ENCODE measurements at places on chromosomes 13 and 19.
A peak's percentile ranks its signal among the peaks of the same experiment; 100 is the strongest.

- DNase-seq, result no peak
Observed at GRCh38 chr19:2802826-2803225, 16.8 kb upstream of the ZNF554 start.

- DNase-seq, result no peak
Observed at GRCh38 chr13:101452519-101453485, at the start of gene ITGBL1. TSS of gene ITGBL1 (plus strand) at chr13:101452675. CDS start at chr13:101452834, 159 bp downstream.

DNA sequence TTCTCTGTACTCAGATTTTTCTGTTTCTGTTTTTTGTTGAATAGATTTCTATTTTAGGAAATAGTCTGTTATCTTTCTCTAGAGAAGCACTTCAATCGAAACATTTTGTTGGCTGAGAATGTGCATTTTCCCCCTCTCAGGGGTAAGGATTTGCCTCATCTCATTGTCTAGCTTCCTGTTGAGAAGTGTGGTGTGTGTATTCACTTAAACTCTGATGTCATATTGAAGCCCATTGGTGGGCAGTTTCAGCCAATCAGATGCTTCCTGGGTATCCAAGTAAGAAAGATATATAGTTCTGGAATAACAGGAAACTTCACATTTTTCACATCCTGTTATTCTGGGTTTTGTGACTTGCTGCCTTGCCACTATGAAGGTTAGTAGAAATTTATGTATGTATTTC, 87.6 kb downstream of the ARHGEF7 start:
- no peak for DNase-seq

GRCh38 chr19:39825093-39825463, 8.9 kb downstream of the DYRK1B start:
- no peak for DNase-seq

DNA sequence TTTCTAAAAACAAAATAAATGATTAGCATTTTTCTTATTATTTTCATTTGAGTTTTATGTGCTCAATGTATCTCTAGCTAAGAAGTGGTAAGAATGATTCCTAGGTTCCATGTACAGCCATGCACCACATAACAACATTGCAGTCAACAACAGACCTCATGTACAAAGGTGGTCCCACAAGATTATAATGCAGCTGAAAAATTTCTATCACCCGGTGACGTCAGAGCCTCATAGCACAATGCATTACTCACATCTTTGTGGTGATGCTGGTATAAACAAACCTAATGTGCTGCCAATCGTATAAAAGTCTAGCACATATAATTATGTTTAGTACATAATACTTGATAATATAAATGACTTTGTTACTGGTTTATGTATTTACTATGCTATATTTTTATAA, 120.5 kb downstream of the SLC7A1 start:
- DNase-seq, result no peak

- no peak for DNase-seq
Observed at GRCh38 chr13:75705395-75705794, 69.3 kb downstream of the LMO7 start.

GRCh38 chr13:73365252-73365651, 306.4 kb downstream of the KLF5 start:
- DNase-seq, result no peak

DNA sequence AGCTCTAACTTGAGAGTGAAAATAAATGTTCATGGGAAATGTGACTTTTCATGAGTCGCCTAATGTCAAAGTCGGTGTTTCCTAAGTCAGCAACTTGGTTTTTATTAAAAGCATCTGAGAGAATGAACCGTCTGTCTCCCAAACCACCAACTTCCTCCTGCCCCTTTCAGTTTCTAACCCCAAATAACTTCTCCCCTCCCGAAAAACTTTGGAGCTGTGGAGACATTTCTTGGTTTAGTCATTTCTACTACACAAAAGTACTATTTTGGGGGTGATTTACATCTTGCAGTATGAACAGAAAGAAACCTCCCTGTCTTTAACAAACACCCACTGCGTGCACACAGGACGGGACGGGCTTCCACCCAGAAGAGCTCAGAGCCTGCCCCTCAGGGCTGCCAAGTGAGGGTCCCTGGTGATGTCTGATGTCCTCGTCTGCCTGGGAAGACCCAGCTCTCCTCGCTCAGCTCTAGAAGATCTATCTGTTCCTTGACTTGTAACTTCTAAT, 65.0 kb downstream of the RASA3 start:
- DNase-seq, result peak; percentile 54

- no peak for DNase-seq
Observed at GRCh38 chr13:27821566-27821965, 29.3 kb downstream of the GSX1 start.

GRCh38 chr19:38868551-38868950, 9.5 kb downstream of the RINL start:
- DNase-seq, result no peak

GRCh38 chr13:62920159-62920558, 1504.5 kb upstream of the PCDH20 start:
- no peak for DNase-seq

DNA sequence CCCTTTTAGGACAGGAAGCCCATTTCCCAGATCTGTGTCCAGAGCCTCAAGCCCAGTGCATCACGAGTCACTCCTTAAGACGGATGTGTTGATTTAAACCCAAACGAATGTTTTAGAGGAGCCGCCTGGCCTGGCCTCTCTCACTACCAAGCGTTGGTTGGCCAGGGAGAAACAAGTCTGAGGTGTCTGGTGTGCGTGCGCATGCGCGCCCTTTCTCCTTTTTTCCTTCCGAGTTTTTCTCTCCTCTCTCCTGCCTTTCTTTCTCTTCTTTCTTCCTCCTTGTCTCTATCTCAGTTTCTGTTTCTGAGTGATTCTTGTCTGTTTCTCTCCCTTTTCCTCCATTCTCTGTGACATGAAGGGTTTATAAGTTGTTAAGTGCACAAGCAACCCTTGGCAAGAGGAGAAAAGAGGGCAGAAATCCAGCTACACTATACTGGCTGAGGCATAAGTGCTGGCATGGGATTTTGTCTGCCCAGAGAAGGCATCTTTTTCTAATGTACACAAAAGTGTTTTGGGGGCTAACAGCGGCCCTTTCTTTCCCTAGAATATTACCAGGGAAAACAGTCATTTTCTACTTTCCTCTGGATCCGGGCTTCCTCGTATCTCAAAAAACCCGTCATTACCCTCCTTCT, 170.5 kb downstream of the DNAJC15 start:
- DNase-seq, result no peak

- no peak for DNase-seq
Observed at GRCh38 chr13:102563267-102563666, 33.5 kb upstream of the TPP2 start.

DNA sequence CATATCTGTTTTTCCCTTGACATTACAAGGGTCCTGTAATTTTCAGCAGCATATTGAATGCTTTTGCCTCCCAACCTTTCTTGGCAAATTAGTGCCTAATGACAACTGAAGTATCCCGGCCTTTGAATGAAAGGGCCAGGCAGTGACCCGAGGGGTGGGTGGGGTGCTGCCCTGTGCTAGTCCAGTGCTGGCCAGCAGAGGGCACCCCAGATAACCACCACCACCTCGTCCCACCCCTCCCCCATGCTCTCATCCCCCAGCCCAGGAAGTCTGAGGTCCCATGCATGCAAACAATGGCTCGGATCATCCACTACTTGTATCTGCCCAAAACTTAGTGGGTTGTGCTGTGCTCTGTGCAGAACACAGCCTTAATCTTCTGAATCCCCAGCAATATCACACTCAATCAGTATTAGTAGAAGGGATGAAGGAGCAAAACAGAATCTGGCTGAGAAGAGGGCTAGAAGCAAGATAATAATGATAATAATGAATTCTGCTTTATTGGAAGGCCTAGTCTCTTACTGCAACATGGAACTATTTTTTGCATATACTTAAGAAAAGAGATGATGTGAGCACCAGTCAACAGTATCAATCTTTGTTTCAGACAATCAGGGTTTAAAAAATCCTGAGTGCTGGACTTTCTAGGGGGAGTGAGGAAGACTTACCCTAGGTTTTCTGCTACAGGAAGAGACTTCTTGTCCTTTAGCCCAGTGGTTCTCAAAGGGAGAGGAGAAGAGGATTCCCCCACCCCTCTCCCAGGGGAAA, 3.8 kb downstream of the ATP12A start:
- peak; percentile 61 for DNase-seq

DNA sequence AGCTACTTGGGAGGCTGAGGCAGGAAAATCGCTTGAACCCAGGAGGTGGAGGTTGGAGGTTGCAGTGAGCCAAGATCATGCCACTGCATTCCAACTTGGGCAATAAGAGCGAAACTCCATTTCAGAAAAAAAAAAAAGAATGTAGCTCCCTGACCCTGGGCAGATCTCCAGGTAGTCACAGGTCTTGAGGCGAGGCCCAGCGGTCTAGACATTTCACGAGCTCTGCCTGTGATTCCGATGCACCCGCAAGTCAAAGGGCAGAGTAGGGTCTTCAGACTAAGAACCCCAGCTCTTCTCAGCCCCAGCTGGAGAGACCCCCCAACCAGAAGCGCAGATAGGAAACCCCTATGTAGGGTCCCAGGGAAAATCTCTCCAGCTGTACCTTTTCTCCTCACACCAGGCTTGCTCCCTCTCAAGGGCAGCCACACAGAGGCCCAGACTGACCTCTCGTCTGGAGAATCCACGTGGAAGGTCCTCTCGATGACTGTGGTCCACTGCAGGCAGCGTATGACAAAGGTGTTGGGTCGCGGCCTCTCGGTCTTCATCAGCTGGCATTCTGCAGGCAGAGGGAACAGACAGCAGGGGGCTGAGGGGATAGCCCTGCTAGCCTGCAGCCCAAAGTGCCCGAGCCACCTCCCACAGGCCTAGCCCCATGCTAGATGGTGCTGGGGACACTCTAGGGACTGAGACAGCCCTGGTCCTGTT, 28.4 kb upstream of the CCNP start:
- DNase-seq, result no peak

GRCh38 chr13:69956349-69956748, 151.3 kb upstream of the ATXN8OS start:
- no peak for DNase-seq

DNA sequence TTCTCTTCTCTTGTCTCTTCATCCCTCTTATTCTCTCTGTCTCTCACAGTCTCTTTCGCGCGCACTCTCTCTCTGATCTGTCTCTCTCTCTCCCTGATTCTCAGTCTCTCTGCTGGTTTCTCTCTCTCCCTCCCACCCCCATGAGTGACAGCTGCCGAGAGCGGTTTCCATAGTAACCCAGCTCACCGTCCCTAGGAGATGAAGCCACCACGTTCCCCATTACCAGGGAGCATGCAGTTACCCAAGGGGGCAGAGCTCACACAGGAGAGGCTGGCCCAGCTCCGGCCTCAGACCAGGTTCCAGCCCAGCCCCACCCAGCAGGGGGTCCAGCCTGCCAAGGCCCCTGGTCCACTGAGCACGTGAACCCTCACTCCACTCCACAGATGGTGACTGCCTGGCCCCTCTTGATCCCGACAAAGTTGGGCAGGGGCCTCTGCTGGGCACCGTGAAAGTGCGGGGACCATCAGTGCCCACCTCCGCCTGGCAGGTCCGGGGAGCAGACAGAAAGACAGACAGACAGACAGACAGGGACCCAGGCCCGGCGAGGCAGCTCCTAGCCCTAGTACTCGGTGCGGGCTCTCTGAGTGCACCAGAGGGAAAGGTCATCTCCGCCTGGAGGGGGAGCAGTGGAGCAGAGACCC, 50.6 kb downstream of the CELF5 start:
- peak; percentile 32 for DNase-seq

DNA sequence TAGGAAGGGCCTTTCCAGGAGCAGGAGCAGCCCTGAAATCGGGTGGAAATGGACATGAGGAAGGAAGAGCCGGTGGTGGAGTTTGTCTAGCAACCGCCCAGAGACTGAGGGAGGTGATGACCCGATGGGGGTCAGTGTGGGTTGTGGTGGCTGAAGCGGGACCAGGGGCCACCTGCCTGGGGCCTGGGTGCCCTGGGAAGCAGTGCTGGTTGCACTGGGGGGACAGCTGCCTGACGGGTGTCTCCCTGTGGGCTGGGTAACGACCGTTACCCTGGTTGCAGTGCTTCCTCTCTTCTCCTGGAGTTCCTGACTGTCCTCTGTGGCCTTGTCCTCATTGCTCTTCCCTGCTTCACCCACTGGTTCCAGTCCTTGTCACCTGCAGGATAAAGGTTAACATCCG, 13.0 kb downstream of the ZNF536 start:
- no peak for DNase-seq

DNA sequence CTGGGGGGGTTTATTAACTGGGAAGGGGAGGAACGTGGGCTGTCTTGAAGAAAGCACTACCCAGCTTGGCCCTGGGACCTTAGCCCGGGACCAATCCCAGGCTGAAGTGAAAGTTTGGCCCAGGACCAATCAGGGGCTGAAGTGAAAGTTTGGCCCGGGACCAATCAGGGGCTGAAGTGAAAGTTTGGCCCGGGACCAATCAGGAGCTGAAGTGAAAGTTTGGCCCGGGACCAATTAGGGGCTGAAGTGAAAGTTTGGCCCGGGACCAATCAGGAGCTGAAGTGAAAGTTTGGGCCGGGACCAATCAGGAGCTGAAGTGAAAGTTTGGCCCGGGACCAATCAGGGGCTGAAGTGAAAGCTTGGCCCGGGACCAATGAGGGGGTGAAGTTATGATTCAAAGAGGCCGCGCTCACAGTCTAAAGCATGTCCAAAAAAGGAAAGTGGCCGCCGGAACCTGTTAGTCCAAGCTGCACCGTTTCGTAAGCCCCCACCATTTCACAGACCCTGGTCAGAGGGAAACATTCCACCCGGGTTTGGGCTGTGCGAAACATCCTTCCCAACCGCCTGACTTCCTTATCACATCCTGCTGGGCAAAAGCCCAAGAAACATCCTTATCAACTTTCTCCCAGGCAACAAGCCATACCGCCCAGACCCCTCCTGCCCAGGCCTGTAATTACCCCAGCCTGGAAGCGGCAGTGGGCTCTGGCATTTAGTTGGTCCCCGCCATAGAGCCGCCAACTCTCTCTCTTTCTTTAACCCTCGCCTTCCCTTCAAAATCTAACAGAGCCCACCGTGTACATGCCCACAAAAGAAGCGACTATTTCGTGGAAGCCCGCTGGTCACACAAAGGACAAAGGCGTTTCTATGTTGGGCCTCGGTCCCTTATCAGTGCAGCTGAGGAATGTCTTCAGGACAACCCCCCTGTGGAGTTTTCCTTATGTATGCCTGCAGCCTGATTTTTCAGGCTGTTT, 1.1 kb downstream of the ZNF850 start:
- peak; percentile 12 for DNase-seq

DNA sequence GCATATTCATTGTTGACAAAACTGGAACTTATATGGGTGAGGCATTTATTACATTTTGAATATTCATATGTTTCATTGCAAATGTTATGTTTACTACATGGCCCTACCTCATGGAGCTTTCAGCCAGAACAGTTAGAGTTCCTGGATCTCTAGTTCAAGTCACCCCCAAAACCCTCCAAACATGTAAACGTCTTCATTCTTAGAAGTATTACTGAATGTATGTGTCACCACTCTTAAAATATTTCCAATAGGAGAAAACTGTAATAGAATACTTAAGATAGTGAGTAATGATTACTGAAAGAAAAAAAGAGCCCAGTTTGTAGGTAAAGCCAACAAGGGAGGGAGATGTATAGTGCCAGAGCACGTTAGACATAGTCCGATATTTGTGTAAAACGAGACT, 23.5 kb downstream of the URI1 start:
- no peak for DNase-seq

DNA sequence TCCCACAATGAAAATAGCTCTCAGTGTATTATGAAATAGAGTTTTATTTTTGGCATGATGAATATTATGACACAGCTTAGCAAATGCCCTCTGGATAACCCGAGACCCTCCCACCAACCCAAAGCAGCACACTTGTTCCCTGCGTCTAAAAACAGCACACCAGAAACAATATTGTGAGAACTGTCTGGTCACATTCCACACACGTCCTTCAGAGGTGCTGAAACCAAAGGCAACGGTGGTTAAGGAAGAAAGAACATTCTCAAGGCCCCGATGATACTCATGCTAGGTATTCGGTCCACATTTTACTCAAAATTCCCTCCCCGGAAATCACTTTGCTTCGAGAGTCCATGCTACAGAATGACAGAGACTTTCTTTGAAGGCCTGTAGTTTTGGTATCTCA, 156.7 kb downstream of the SLC7A1 start:
- no peak for DNase-seq

Measured in activated naive CD4-positive, alpha-beta T cell treated with Interleukin-2 at 50 U/mL for 16 hours (primary cell).